ENCODE measurements at places on chromosomes 4 and X.

- no peak for DNase-seq
Observed at GRCh38 chrX:78029663-78030062, 60.2 kb upstream of the PGAM4 start.

GRCh38 chr4:145280541-145280940 lies 100.2 kb upstream of the OTUD4 start:
- DNase-seq = no peak

DNA sequence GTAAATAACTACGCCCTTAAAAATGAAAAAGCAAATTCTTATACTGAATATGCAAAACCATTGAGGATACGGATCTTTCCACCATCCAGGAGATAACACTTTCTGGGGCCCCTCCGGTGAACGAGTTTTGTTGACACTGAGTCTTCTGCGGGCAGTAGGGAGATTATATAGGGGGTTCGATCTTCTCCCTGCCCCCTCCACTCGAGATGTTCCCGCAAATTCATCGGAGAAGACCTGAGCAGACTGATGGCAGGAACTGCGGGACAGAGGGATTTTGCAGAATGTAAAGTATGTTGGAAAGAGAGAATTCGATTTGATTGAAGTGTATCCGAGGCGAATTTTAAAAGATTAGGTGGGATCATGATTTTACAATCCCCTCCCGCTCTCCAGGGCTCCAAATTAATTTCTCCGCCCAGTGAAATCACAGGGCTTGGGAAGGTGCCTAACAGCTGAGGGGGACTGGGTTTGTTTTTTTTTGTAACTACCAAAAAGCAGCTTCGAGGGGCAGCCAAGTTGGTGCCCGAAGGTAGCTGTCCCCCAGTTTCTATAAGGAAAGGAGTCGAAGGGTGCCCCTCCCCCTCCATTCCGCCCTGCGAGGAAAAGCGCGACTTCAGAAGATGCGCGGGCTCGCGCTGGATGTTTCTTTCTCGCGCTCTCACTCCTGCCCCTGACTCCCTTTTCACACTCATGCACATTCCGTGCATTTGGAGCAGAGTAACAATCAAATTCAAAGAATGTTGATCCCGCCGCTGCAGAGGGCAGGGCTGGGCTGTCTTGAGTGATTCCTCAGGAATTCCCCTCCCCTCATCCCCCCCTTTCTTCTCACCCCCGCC lies 1.2 kb downstream of the TMEM255A start:
- no peak for DNase-seq

GRCh38 chr4:174181827-174182226 lies 101.6 kb downstream of the FBXO8 start:
- DNase-seq = no peak

DNA sequence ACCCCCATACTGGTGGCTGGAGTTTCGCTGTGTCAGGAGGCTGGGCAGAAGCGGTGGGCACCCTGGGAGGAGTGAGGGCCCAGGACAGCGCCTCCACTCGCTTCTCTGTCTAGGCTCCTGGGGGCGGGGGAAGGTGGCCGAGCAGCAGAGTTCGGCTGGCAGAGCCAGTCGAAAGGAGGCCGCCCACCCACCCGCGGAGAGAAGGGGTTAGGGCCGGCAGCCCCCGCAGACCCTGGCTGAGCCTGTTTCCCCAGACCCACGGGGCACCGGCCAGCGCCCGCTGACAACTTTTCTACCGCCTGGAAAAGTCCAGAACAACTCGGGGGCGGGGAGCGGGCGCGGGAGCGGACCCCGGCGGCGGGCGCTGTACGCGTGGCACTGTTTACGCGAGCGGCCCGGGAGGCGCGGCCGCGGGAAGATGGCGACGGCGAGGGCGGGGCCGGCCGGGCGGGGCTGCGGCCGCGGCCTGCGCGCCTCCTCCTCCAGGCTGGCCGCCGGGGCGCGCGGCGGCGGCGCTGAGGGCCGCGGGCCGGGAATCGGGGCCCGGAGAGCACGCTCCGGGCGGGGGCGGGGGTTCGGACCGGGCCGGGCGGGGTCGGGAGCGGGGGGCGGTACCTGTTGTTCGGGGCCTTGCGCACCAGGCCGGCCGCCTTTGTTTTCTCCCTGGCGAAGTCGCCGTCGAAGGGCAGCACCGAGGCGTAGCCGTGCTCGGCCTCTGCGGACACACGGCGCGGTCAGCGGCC lies 628 bp downstream of the MXD4 start:
- peak; percentile 32 for DNase-seq

- no peak for DNase-seq
Observed at GRCh38 chr4:76035141-76035540, 729 bp downstream of the CXCL11 start.

- DNase-seq = no peak
Observed at GRCh38 chr4:91288702-91289311, 1015.0 kb upstream of the GRID2 start.

GRCh38 chrX:39773150-39773549 lies 324.6 kb downstream of the BCOR start:
- DNase-seq = no peak

- peak; percentile 10 for DNase-seq
Observed at GRCh38 chrX:55907968-55908607, 190.5 kb downstream of the RRAGB start.

- DNase-seq = no peak
Observed at GRCh38 chrX:32183066-32183465, 1028.3 kb downstream of the DMD start.

DNA sequence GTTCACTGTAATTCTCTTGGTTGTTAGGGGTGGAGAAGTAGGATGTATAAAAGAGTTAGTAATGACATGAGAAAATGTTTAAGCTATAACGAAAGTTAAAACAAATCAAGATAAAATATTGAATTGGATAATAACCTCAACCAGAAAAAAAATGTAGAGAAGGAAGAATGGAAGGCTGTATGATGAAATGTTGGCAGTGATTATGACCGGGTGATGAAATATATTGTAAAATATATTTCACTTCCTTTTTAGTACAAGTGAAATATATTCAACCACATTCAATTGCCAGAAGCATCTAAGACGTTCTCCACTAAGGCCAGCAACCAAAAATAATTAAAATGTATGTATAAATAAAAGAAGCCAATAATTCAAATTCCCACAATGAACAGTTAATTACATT lies 309.3 kb upstream of the FGF13 start:
- no peak for DNase-seq

GRCh38 chr4:82644734-82645126 lies 82.9 kb upstream of the TMEM150C start:
- no peak for DNase-seq

GRCh38 chr4:186695392-186695791 lies 28.3 kb downstream of the FAT1 start:
- no peak for DNase-seq

- no peak for DNase-seq
Observed at GRCh38 chr4:20354120-20354519, 102.4 kb downstream of the SLIT2 start.

DNA sequence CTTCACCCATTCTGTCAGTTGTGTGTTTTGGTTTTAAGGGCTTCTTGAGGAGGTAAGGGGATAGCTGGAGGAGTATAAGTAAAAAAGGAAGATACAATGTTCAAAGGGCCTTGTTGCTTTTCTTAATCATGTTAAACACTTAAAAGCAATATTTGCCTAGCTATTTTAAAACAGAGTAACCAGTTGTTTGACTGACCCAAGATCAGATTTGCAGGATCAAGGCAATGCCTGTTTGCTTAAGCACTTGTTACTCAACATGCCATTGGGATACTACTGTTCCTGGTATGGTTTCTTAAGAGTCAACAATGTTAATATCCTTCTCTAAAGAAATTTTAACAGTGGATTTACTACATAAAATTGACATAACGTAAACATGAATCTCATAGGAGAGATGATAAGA lies 2.6 kb downstream of the DCLK2 start:
- no peak for DNase-seq

- no peak for DNase-seq
Observed at GRCh38 chrX:50375481-50376267, 95.0 kb downstream of the DGKK start.

DNA sequence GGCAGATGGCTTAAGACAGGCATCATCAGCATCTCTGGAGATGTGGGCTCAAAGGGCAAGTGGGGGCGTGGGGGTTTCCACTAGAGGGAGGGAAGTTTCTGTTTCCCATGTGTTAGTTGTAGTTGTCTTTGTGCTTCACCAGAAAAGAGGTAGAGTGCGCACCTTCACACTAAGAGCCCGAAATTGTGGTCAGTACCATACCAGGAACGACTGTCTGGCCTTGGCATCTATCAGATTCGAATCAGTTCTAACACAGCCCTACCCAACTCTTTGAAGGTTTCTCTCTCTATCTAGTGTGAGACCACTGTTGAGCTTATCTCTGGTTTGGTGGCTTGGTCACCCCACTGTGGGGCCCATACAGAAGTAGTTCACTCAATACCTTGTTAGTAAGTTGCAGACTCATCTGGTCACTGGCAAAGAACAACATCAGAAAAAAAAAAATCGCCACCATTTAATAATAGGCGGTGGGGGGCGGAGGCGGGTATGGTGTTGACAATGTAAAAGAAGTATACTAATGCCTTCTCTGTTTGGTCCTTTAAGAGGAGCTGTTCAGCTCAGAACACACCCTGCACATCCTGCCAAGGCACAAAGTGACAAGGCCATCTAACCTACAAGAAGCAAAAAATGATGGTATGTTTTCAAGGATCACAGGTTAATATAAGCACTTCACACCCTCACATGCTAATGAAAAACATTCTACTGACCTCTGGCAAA lies 71.1 kb downstream of the NYX start:
- DNase-seq = no peak

DNA sequence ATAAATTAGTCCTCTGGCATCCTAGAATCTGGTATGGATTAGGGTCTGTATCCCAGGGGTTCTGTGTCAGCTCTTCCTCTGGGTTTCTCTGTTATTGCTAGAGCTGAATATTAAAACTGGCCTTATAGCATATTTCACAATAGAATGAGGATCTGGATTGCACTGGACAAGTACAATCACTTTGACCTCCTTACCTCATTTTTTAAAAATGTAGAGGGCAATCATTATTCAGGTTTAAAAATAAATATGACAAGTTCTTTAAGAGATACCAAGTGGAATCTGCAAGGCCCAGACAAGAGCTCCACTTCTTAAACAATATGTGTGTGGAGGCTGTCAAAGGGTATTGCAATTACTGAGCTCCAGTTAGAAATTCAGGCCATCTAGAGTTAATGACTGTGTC lies 1.4 kb downstream of the PALLD start:
- DNase-seq = no peak

- DNase-seq = no peak
Observed at GRCh38 chr4:6769233-6769988, 13.1 kb upstream of the KIAA0232 start.

GRCh38 chr4:138052806-138053632 lies 189.1 kb downstream of the SLC7A11 start:
- no peak for DNase-seq

GRCh38 chrX:23788521-23788920 lies 5.5 kb downstream of the SAT1 start:
- DNase-seq = no peak

GRCh38 chr4:74370912-74371311 lies 6.0 kb downstream of the EREG start:
- DNase-seq = no peak

DNA sequence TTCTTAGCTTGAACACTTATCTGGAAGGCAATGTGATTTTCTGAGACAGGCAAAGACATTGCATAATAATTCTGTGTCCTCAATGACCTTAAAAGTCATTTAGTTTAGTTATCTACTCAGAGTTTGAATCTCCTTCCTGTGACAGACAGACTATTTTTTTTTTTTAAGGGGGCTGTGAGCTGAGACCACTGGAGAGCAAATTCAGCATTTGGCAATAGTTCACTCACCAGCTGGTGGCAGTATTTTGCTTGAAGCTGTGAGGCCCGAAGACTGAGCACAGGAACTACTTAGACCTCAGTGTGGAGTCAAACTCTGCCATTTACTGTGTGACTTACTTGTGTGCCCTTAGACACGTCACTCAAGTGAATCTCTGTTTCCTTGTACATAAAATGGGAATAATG lies 22.9 kb upstream of the CPE start:
- DNase-seq = no peak

- no peak for DNase-seq
Observed at GRCh38 chr4:110540982-110541451, 65.1 kb downstream of the ENPEP start.

DNA sequence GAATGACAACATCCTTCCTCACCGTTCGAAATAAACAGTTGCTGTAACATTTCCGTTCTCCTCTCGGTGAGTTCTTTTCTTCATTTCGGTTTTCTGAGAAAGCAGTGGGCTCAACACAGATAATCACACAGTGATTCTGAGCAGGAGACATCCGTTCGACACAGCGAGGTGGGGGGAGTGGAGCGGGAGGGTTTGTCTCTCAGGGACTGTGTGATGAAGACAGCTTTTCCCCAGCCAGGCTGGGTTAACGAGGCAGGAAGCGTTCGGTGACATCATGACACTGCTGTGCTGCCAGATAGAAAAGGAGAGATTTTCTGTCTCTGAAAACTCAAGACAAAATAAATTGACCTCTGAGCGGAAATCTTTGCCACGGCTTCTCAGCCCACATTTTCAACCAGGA lies 119.3 kb downstream of the CRLF2 start:
- DNase-seq = peak; percentile 11

- no peak for DNase-seq
Observed at GRCh38 chrX:113392355-113392754, 551.7 kb upstream of the AMOT start.

GRCh38 chr4:147855571-147856009 lies 123.7 kb downstream of the ARHGAP10 start:
- DNase-seq = no peak

Data from stimulated activated CD4-positive, alpha-beta T cell treated with anti-CD3 and anti-CD28 coated beads, Interleukin-12 subunit alpha, Interleukin-12 subunit beta, amount 100 ng/mL, for 24 hours (primary cell).